ENCODE measurements at places on chromosomes 11 and 22. TPM values are rescaled to one million over a fixed set of nuclear protein-coding genes. Genes with fewer than 3 reads are reported as not detected.

The F2 gene
- total RNA-seq = not detected

The PC gene
- 9.5 TPM for total RNA-seq

The ZNF280B gene
- 4.0 TPM for total RNA-seq

The CXCR5 gene
- 0.14 TPM for total RNA-seq

The IGSF9B gene
- 6.3 TPM for total RNA-seq

The DUSP8 gene
- total RNA-seq = 19.2 TPM

The CECR2 gene
- 7.4 TPM for total RNA-seq

The DRD4 gene
- total RNA-seq = 0.08 TPM

The TUBA8 gene
- 2.2 TPM for total RNA-seq
